ENCODE measurements at places on chromosomes 3 and 15.

GRCh38 chr3:47120138-47120537 lies 43.8 kb downstream of the SETD2 start:
- no peak for DNase-seq

DNA sequence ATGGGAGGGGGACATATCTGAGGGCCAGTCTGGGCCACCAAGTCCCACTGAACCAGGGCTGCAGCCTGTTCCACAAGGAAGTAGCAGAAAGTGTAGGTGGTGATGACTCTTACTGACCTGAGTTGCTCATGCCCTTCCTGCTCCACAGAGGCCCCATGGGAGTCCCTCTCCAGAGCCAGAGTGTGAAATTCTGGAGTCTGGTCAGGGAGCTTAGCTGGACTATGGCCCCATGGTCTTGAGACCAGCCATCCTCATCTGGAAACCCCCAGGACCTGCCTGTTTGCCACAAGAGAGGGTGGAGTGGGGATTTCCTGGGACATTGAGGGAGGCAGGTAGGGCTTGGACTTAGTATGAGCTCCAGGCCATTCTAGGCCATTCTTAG lies 3.0 kb downstream of the SPINT1 start:
- no peak for DNase-seq

DNA sequence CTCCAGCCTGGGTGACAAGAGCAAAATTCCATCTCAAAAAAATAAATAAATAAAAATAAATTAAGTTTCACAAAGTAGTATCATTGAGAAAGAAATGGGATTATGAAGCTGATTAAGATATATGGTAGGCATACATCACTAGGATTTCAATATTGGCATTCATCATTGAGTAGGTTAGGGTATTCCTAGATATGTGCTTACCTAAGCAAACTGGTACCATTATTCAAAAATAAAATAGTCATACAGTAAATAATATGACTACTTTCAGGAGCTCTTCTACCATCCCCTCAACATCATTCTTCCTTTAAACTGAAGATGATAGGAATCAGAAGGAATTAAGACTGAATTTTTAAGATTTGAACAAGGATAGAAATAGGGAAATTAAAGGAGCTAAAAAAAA lies 66.6 kb downstream of the FRMD5 start:
- no peak for DNase-seq

- DNase-seq: peak; percentile 44
These were observed 80.0 kb downstream of the SQOR start for GRCh38 chr15:45714590-45715488.

- DNase-seq: no peak
These were observed 32.4 kb upstream of the ALDH1L1 start for GRCh38 chr3:126212620-126213378.

DNA sequence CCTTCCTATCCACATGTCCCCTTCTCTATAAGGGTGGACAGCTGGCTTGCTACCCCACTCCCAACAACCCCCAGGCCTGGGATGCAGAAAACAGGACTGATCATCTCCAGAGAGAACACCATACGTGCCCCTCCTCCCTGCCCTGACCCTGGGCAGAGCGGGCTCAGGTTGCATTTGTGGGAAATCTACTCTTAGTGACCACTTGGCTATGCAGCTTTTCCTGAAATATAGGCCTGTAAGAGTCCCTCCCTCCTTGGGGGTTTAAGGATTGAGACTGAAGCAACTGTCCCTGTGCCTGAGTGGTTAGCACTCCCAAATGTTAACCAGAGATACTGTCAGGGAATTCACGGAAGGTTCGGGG lies 11.7 kb downstream of the SH2D7 start:
- no peak for DNase-seq

DNA sequence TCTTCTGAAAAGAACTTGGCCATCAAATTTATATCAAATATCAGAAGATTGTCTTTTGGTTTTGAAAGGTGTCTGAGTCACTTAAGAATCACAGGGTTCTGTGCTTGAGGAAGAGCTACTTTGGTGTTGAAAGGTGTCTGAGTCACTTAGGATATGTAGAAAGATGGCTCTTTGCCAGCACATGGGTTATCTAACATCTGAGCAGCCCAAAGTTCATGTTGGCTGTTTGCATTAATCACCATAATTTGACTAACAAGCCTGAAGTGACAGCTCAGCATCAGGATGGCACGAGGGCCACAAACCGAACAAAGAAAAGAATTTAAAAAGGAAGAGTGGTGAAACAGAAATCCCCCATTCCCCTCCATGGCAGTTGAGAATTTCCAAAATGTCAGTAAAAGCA lies 190.5 kb upstream of the CMC1 start:
- DNase-seq: peak; percentile 7

- DNase-seq: no peak
These were observed 93.2 kb downstream of the TP63 start for GRCh38 chr3:189724356-189724755.

GRCh38 chr15:83892498-83892897 lies 238.6 kb downstream of the ADAMTSL3 start:
- DNase-seq: no peak

GRCh38 chr3:58335652-58335947 lies 2.9 kb downstream of the PXK start:
- DNase-seq: no peak

DNA sequence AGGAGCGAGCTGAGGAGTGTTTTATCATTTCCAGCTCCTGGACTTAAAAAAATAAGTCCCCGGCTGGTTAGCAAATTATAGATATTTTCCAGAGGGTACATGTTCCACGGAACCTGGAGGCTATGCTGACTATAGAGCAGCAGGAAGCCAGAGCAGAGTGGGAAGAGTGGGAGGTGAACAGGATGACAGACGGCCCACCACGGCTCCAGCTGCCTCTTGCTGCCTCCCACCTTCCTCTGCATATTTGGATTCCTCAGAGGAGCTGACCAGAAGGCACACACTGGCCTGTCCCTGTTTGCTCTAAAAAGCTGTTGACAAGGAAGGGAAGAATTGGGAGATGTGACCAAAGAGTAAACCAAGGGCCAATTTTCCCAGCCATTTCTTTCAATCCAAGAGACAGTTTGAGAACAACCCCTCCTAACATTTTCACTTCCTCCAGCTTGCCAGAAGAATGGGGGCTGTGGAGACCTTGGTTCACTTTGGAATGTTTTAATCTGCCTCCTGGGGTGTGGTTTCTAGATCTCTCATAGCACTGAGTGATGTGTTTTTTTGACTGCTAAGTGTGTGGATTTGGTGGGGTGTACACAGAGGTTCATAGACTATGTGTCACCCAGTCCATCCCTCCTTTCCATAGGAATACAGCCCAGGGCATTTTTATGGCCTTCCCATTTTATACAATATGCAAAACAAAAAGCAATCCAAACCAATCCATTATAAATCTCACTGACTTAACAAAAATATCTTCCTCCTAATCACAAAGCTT lies 36.8 kb downstream of the HGD start:
- no peak for DNase-seq

GRCh38 chr3:190645932-190646460 lies 132.1 kb downstream of the IL1RAP start:
- no peak for DNase-seq

DNA sequence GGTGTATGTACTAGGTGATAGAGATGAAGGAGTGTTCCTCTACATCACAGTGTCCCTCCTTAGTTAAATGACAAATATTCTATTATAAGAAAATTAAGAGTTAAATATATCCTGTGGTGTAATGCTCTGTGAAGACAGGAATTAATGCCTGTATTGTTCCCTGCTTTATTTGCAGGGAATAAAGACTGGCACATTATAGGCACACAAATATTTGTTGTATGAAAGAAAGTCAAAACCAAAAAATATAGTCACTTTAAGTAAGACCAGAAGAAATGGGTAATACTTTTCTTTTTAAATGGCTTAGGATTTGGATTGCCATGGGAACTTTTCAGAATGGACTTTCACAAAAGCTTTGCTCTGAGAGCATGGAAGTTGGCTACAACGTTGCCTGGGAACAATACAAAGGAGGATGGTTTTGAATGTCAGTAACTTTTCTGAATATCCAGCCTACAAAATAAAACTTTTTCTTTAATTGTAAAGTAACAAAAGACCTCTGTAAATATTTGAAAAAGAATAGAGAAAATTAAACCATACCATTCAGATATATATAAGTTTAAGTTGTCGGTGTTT lies 158.0 kb upstream of the P2RY1 start:
- DNase-seq: no peak

DNA sequence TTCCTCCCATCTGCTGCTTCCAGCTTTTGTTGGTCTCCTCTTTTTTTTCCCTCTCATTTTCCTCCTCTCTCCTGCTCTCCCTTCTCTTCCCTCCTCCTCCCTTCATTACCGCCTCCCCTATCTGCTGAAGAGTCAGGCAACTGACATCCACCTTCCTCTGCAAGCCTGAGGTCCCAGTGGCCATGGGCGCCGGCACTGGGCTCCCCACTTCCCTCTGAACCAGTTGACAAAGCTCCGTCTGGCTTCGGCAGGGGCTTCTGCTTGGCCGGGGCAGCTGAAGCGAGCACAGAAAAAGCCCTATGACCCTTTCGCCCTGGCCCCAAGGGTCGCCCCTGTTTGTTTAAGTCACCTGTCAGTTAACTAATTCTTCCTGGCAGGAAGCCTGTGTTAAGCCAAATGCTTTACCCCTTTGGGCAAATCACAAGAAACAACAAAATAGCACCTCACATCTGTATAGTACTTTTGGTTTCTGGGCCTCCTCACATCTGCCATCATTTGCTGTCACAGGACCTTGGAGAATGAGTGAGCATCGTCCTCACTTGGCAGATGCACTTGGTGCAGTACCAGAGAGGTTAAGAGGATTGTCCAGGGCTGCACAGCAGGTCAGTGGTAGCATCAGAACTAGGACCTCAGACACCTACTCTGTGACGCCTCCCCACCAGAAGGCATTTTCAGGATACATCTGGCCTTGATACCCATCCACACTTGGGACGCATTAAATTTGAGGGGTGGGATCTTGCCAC lies 27.7 kb downstream of the ITGA11 start:
- peak; percentile 32 for DNase-seq

- DNase-seq: no peak
These were observed 104.5 kb upstream of the SATB1 start for GRCh38 chr3:18529631-18530030.

- no peak for DNase-seq
These were observed 25.7 kb upstream of the GSK3B start for GRCh38 chr3:120119846-120120510.

DNA sequence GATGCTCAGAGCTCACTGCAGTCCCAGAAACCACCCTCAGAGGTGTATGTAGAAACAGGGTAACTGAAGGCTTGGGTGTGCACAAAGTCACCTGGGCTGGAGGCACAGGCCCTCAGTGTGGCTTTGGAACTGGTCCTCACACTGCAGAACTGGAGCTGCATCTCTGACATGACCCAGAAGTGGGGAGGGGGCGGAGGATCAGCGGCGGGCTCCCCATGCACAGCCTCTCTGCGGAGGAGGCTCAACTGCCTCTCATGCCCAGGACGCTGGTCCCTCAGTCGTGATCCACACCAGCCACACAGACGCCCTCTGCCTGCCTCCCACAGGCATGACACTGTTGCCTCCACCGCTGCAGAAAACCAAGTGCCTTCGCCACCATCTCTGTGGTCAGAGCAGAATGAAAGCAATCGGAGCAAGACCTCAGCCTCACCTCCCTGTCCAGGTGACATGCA lies 73.7 kb downstream of the TM2D3 start:
- DNase-seq: no peak

DNA sequence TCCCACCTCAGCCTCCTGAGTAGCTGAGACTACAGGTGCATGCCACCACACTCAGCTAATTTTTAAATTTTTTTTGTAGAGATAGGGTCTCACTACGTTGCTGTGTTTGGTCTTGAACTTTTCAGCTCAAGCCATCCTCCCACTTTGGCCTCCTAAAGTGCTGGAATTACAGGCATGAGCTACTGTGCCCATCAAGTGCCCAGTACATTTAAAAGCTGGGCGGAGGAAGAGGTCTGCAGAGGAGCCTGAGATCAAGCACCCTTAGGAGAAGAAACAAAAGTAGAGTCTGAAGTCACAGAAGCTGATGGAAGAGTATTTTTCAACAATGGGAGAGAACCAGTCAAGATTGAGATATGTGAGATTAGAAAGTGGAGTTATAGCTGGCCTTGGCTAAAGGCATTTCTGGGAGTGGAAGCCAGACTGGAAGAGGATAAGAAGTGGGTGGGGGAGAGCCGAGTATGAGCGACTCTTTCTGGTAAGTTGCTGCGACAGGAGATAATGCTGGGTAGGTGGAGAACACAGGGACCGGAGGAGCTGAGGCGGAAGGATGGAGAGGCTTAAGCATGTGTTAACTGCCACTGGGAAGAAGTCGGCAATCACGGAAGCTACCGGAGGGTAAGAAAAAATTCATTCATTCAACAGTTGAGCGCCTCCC lies 782 bp upstream of the IREB2 start:
- DNase-seq: no peak

GRCh38 chr3:147395899-147396711 lies 10.2 kb downstream of the ZIC4 start:
- no peak for DNase-seq

DNA sequence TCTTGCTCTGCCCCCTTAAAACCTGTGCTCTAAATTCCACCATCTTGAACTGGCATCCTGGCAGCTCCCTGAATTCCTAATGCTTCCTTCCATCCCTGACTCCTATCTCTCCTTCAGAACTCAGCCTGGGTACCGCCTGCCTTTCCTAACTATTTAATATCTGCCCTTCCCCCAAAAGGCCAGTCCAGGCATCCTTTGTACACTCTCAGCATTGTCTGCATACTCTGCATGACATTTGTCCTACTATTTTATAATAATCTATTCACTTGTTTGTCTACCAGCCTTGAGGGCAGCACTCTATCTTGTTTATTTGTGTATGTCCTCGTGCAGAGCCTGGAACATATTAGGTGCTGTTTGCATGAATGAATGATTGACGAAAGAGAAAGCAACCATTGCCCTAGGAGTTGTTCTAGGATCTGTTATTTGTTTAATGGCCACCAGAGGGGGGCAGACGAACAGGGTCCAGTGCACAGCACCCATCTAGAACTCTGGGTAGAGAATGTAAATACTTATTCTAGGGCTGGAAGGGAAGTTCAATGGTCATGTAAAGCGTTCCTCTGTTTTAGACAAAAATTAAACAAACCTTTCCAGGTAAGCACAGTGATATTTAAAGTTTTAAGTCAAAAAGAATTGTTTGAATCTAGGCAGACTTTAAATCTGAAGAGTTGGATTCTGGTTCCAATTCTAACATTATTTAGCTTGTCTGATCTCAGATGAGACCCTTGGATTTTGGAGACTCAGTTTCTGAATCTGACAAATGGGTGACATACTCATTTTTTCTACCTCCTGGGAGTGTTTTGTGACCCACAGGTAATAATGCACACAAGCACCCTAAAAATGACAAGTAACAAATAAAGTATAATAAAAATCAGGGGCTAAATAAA lies 125.8 kb upstream of the GALNT15 start:
- DNase-seq: peak; percentile 66

GRCh38 chr3:13543253-13543652 lies 5.7 kb upstream of the FBLN2 start:
- no peak for DNase-seq

DNA sequence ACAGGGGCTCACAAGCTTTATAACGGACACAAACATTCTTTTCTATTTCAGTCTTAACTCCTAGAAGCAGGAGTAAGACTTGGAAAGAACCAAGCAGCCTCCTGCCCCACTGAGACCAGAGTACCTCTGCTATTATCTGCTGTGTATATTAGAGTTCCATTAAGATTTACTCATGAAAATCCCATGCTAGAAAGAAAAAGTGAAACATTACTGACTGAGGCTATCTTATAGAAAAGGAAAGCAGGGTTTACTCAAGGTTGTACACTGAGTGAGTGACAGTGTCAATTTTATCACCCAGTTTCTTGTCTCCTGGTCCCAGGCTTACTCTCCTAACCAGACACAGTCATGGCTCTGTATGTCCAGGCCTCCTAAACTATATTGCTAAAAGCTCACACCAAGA lies 97.9 kb upstream of the SOX2 start:
- no peak for DNase-seq

All from CD8-positive, alpha-beta T cell (primary cell).